ENCODE measurements at places on chromosomes 5 and 9.

GRCh38 chr9:106830527-106831150 lies 32.3 kb upstream of the ZNF462 start:
- no peak for DNase-seq

GRCh38 chr5:141490271-141490670 lies 1.4 kb downstream of the PCDHGC5 start:
- DNase-seq = no peak

GRCh38 chr5:109689740-109690241 lies at the start of gene MAN2A1:
MAN2A1 (plus strand) TSS chr5:109689927; CDS start chr5:109690418, 491 bp downstream.
- peak; percentile 88 for DNase-seq

DNA sequence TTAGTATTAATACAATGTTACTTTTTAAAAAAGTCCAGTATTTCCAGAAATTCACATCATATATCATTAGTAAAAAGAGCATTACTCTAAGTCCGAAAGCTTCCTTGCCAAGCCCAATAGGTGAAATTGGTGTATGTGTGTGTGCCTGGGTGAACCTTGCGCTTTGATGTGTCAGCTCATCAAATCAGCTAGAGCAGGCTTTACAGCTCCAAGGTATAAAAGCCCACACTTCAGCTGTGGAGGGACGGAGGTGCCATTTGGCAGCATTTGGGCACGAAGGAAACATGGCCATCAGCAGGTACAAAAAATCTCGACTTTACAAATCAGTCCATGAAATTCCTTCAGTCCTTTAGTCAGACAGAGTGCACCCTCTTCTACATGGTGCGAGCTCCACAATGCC lies 76.5 kb upstream of the IL7R start:
- DNase-seq = no peak

DNA sequence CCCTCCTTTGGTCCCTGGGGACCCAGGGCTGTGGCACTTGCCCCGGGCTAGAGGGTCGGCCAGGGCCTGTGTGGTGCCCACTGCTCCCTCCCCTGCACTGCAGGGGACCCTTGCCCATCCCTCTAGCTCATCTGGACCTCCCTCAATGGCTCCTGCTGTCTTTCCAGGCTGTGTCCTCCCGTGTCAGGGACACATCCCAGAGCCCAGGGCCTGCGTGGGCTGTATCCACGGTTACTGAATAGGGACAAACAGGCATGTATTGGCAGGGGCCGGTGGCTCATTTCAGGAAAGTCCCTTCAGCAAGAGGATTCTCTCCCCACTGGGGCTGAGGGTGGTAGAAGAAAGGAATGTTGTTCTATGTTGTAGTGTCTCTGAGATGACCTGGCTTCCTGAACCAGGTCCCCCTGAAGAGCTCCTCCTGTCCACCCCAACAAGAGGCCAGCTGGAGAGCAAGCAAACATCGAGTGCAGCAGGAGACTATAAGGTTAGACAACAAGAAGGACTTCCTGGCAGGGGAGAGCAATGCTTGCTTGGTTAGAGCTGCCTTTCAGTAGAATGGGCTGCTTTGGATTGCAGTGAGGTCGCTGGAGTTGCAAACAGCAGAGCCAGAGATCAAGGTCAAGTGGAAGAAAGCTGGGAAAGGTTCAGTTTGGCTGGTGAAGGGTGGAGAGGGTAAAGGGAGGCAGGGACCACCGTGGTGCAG lies 1.0 kb upstream of the CRB2 start:
- DNase-seq = no peak

DNA sequence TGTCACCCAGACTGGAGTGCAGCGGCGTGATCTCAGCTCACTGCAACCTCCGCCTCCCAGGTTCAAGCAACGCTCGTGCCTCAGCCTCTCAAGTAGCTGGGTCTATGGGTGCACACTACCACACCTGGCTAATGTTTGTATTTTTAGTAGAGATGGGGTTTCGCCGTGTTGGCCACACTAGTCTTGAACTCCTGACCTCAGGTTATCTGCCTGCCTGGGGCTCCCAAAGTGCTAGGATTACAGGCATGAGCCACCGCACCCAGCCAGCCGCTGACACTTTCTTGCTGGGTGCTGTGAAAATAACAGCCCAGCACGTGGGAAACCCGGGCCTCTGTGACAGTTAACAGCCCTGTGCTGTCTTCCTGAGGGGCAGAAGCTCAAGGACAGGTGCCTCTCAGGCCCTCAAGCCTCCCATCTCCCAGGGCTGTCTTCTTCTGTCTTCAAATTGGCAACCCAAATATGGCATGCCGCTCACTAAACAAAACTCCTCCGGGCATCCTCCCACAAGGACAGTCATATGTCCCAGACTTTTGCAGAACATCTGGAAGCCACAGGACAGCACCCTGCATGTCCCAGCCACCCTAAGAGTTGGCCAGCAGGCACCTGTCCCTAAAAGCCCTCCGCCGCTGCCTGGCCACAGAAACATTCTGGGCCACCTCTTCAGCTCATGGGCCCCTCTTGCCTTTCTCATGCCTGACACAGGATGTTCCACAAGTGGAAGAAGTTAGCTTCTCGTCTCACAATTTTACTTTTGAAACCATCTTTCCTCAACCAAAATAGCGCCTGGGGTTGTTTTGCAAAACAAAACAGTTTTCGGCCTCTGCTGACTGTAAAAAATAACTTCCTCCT lies 233.6 kb downstream of the SYK start:
- no peak for DNase-seq

- DNase-seq = no peak
Observed at GRCh38 chr5:157362012-157362411, 96.1 kb downstream of the CYFIP2 start.

- DNase-seq = no peak
Observed at GRCh38 chr5:76380346-76381066, 22.6 kb upstream of the IQGAP2 start.

DNA sequence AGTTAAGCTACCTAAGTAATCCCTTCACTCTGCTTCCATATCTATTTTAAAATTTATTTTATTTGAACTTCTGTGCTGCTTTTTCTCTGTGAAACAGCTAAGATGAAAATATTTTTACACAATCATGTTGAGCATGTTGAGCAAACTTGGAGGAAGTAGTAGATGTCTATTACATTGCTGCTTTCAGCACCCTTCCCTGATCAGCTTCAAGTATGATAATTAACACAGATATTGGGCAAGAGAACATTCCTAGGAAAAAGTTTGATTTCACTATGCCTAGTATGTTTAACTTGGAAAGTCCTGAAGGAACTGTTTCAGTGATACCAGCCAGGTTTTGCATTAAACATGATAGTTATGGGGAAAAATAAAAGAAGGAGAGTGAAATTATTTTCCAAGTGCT lies 283.6 kb downstream of the ELAVL2 start:
- DNase-seq = no peak

GRCh38 chr5:50702615-50703366 lies 36.4 kb downstream of the PARP8 start:
- no peak for DNase-seq
